Activated CD4-positive, alpha-beta T cell treated with anti-CD3 and anti-CD28 coated beads for 24 hours (primary cell): ENCODE measurements at places on chromosomes 16 and 17.

DNA sequence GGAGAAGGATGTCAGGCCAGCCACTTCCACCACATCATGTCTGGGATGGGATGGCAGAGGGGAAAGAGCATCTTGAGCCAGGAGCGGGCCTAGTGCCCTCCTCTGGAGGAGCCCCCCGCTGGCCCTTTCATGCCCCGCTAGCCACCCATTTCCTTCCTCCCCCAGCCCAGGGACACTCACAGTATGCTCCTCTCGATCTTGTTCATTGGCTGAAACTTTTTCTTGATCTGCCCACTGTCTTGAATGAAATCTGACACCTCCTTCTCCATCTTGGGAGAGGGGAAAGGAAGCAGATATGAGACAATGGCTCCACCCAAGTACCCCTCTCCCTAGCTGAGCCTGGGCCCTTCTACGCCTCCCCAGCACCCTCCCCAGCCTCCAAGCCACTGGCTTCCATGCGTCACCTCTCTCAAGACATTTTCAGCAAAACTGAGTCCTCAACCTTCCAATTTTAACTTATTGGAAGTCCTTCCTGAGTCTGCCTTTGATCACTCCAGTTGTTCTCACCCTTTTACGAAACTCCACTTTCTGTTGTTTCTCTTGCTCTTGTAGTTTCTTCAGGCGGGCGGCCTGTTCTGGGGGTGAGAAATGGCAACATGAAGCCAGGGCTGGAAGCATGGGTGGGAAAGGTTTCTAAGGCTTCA, 7.2 kb downstream of the SPAG7 start:
- no peak for DNase-seq

DNA sequence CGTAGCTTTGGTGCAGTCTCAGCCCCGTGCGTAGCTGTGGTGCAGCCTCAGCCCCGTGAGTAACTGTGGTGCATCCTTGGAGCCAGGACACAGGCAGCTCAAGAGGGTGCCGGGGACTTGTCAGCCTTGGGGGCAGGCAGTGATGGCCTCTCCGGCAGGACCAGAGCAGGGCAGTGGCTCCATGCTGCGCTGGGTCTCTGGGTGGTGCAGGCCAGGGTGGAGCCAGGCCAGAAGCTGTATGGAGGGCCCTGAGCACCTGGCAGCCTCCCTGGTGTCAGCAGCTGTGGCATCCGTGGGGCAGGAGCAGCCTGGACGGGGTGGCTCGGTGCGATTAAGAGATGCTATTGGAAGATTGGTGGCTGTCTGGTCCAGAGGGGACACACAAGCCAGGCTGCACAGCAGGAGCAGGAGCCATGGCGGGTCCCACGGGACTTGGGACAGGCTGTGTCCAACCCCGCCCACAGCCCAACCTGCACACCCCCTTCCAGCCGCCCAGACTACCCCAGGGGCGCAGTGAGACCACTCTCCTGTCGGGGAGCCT, 28.3 kb upstream of the CDH15 start:
- no peak for DNase-seq

DNA sequence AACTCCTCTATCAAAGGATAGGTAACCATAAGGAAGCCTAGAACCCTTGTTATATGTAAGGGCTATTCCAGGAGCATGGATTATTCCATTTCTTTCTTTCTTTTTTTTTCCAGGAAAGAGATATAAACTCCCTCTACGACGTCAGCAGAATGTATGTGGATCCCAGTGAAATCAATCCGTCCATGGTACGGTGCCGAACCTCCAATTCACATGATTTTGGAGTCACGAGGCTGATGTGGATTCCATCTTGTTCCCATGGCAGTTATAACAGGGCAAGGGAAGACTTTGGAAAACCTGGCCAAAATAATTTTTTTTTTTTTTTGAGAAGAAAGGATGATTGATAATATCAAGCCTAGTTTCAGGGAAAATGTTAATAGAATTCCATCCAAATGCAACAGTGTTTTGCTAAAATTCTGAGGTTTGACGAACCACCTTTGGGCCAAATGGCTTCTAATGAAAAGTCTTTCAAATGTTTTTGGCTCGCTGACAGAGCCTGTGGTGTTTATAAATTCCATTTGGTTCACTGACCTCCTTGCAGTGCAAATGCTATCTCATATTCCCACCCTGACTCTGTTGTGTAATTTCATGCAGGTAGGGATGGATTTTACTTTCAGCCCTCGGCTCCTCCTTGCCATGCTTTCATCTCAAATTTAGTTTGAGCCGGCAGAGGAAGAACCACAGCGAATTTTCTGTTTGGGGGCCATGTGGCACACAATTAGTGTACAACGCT, 90.0 kb downstream of the SDR42E1 start:
- DNase-seq = no peak

GRCh38 chr17:12545877-12546513, 119.7 kb upstream of the MYOCD start:
- no peak for DNase-seq

DNA sequence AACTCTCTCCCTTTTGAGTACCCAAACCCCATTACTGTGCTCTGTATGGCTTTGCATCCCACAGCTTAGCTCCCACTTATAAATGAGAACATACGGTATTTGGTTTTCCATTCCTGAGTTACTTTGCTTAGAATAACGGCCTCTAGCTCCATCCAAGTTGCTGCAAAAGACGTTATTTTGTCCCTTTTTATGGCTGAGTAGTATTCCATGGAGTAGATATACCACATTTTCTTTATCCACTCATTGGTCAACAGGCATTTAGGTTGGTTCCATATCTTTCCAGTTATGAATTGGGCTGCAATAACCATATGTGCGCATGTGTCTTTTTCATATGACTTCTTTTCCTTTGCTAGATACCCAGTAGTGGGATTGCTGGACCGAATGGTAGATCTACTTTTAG, 19.9 kb upstream of the SYT17 start:
- no peak for DNase-seq

DNA sequence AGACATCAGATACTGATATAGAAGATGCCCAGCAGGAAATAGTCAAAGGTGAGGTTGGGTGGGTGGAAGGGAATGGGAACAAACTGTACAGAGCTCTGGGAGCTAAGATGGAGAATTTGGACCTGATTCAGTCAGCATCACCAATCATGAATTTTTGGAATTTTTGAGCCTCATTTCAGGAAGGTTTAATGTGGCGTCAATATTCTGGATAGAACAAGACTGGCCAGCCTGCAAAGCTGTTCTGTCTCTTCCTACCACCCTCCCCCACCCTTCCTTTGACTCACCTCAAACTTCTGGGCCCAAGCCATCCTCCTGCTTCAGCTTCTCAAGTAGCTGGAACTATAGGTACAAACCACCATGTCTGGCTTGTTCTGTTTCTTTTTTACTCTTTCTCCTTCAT, 32.6 kb downstream of the CTCF start:
- DNase-seq = no peak

DNA sequence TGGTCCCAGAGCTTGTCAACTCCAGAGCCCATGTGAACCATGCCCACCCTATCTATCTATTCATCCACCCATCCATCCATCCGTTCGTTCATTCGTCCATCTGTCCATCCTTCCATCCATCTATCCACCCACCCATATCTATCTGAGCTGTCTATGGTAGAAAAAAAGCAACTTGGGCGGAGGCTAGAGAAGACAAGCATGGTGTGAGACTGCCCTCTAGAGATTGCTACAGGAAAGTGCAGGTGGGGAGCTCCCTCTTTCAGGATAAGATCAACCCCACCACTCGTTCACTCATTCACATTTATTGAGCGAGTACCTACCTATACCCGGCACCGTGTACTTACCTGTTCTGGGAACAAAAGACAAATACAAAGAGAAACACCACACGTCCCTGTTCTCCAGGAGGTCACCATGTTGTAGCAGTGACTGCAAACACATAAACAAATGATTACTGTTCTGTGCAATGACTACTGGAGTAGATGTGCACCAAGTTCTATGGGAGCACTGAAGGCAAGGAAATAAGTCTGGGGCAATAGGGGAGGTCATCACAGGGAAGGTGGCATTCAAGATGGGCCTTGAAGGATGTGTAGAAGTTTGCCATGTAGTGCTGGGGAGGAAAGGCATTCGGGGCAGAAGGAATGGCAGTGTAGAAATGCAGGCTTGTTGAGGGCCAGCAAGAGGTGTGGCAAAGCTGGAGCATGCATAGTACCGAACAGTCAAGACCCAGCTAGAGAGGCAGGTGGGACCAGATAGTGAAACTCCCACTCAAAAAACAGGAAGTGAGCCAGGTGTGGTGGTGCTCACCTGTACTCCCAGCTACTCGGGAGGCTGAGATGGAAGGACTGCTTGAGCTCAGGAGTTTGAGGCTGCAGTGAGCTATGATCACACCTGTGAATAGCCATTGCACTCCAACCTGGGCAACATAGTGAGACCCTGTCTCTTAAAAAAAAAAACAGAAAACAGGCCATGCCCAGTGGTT, 13.4 kb upstream of the ATP5MC1 start:
- peak; percentile 24 for DNase-seq

GRCh38 chr17:1882836-1883235, 53.0 kb downstream of the RPA1 start:
- no peak for DNase-seq

DNA sequence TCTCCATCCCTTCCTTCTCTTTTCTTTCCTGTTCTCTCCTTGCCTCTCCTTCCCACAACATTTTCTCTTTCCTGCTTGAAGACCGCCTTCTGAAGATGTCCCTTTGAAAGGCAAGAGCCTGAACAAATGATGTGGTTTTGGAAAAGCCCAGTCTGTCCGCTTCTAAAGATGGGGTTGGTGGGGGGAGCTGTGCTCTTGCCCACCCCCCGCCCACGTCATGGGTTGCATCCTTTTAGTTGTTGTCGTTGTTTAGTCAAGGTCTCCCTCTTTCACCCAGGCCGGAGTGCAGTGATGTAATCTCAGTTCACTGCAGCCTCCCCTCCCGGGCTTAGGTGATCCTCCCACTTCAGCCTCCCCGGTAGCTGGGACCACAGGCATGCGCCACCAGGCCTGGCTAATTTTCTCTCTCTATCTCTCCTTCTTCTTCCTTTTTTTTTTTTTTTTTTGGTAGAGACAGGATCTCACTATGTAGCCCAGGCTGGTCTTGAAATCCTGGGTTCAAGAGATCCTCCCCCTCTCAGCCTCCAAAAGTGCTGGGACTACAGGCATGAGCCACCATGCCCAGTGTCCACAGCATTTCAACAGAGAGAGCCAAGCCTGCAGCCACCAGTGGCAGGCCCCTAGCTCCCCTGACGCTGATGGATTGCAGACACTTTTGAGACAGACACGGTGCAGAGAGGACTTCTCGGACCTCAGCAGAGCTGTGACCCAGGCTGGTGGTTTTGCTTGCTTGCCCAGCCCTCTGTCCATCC, 26.0 kb upstream of the CIBAR2 start:
- no peak for DNase-seq

- no peak for DNase-seq
These were observed 10.7 kb upstream of the ZNF423 start for GRCh38 chr16:49866595-49867071.

- DNase-seq = no peak
These were observed 541.1 kb downstream of the KCNJ18 start for GRCh38 chr17:22233382-22233781.

DNA sequence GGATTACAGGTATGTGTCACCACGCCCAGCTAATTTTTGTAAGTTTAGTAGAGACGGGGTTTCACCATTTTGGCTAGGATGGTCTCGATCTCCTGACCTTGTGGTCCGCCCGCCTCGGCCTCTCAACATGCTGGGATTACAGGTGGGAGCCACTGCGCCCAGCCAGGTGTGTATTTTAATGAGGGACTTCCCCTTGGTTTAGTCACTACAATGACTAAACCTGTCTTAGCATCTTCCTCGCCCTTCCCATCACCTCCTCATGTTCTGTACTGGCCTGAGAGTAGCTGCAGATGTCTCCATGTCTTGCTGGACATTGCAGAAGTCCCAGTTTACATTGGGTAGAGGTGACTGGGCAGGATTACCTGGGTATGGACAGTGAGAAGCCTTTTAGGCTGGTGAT, 9.6 kb downstream of the SLC7A6 start:
- DNase-seq = no peak

- no peak for DNase-seq
These were observed 22.9 kb downstream of the ITPRIPL2 start for GRCh38 chr16:19136549-19137196.

DNA sequence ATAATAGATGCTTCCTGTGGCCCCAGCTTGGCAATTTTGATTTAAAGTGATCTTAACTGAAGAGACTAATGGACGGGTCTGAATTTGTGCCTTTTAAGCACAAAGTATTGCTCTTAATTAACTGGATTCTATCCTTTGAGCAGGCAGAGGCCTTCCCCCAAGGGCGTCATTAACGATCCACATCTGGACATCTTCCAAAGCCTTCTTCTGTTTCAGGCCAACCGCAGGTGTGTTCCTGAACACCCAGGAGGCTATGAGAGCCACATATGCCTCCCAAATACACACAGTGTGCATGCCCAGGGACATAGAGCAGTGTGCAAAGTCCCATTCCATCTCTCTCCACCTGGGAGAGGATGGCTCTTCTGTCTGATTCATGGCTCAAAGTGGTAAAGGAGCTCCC, 42.3 kb downstream of the MAPT start:
- no peak for DNase-seq

DNA sequence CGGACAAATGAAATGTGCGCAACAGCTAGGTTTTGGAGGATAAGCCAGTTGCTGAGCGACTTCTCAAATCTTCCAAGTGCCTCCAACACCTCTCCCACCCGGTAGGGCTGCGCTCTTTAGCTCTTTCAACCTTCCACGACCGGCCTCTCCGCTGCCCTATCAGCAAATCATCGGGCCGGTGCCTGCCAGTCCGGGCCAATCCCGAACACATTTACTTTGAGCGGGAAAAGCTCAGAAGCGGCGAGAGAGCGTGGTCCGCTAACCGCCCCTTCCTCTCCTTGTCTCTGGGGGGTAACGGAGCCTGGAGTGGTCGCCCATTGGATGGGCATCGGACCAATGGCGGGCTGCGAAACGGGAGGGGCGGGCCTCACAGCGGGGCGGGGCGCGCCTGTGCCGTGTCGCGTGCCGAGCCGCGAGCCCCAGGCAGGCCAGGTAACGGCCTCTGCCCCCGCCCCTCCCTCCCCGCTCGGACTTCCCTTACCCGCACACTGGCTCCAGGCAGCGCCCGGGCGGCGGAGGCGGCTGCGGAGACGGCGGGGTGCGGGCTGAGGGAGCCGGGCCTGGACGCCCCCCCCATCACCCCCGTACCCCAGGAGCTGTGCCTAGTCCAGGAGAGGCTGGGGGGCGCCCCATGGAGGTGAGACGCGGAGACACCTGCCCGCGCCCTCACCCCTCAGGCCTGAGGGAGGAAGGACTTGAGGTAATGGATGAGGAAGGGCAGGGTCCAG, at the start of gene MEIOC:
TSS of gene MEIOC (plus strand) at position 486 of the 728 bp plus-strand sequence. CDS start at position 632, 146 bp downstream.
- DNase-seq = peak; percentile 20

- no peak for DNase-seq
These were observed 30.3 kb upstream of the LRRC37A start for GRCh38 chr17:46264456-46265198.

DNA sequence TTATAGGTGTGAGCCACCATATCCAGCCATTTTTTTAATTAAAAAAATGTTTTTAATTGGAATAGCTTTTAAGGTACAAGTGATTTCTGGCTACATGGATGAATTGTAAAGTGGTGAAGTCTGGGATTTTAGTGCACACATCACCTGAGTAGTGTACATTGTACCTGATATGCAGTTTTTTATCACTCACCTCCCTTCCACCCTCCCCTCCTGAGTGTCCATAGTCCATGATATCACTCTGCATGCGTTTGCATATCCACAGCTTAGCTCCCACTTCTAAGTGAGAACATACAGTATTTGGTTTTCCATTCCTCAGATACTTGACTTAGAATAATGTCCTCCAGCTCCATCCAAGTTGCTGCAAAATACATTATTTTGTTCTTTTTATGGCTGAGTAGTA, 13.4 kb upstream of the CRYBA1 start:
- no peak for DNase-seq
